ENCODE measurements at places on chromosomes 3 and 15.

GRCh38 chr15:101009176-101009575, 90.0 kb downstream of the LRRK1 start:
- DNase-seq, result no peak

GRCh38 chr3:51975852-51976549, 1.1 kb downstream of the ABHD14A start:
- peak; percentile 82 for DNase-seq

DNA sequence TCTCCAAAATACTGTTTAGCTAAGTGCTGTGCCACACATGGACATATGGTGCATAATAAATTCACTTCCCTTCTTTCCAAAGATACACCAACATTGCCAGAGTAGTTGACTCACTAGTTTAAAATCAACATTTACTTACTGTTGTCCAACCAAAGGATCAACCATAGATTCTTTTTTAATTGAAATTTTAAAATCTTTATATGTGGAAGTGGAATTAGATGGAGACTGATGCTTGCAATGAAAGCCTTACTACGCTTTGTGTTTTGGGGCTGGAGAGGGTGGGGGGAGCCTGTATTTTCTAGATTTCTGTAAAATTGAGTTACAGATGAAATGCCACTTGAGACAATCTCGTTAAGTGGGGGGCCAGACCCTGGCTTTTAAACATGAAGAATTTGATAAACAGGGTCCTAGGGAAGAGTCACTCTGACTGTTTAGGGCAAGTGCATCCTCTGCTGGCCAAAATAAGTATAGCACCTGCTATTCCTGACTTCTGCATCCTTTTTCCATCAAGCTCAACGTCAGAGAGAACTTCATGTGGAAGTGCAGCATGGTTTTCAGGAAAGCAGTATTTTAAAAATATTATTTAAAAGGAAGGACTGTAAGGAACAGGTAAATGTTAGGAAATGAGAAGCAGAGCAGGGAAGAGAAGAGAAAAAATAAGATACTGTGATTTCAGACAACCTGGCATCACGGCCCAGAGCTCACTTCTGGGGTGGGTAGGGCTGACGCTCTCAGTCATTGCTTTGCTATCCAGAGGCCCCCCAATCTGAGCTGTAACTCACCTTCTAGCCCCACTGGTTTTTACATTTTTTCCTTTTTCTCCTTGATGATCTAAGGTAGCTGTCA, 76.7 kb downstream of the BOC start:
- peak; percentile 65 for DNase-seq

DNA sequence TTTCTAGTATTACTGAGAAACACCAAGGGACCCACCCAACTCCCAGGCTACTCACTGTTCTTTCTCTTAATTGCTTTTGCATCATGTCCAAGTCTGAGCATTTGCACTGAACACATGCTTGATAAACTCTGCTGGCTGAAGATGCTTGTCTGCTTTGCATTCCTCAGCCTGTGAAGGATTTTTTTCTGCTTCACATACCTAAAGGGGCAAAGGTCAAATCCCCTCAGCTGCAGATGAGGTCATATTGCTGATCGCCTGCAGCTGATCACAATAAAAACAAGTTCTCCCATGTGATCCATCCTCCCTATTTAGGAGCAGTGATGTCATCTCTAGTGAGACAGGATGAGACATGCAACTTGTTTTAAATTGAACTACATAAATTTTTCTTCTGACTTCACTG, 84.6 kb upstream of the DCBLD2 start:
- DNase-seq, result peak; percentile 29

GRCh38 chr3:9690451-9691450, 12.9 kb upstream of the CPNE9 start:
- no peak for DNase-seq

- no peak for DNase-seq
These were observed 74.7 kb downstream of the MAGI1 start for GRCh38 chr3:65963787-65964677.

GRCh38 chr3:12969486-12969885, 103.7 kb downstream of the IQSEC1 start:
- DNase-seq, result no peak

GRCh38 chr3:100864471-100865250, 128.6 kb downstream of the ABI3BP start:
- no peak for DNase-seq

DNA sequence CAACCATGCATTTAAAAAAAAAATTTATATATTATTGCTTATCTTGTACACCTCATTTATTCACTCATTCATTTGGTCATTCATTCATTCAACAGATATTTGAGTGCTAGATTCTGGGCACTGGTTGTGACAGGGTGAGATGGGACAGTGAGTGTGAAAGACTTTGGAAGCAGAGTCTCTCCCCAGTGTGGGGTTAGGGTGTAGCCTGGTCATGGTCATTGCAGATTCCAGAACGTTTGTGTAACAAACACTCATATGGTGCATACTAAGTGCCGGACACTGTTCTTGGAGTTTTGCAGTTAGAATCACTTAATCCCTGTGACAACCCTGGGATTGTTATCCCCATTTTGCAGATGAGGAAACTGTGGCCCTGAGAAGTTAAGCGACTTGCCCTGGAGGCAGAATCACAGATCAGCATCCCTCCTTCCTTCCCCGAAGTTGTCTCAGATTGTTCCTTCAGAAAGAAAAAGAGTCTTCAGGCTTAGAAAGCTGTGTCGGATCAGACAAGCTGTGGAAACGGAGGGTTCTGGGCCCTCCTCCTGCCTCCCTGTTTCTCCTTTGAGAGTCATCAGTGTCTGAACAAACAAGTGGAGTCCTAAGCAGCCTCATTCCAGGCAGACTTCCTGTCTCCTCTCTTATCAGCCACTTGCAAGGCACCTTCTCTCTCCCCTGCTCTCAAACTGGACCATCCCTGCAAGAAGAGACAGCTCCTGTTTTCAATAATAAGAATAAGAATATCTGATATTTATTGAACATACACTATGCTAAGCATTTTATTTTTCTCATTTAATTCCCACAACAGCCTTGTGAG, 6.3 kb downstream of the LOXL1 start:
- no peak for DNase-seq

DNA sequence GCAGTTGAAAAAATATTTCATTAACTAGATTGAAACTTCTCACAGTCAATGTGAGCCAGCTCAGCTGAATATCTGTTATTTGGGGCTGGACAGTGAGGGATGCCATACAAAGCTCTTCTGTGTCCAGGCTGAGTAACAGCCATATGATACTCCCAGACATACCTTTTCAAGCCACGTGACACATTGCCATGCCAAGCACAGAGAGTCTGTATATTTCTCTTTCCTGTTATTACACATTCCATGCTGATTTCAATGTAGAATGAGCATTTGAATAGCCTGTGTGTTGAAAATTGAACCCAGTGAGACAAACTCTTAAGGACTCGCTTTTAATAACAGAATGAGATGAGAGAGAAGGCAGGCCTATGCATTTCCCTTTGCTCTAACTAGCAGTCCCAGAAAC, 334.7 kb upstream of the RASGRP1 start:
- no peak for DNase-seq

- no peak for DNase-seq
These were observed 298.3 kb downstream of the LRRC3B start for GRCh38 chr3:26920646-26921478.

All from glutamatergic neuron (in vitro differentiated cells).